Astrocyte of the spinal cord (primary cell): ENCODE measurements at places on chromosomes 6 and 20.

DNA sequence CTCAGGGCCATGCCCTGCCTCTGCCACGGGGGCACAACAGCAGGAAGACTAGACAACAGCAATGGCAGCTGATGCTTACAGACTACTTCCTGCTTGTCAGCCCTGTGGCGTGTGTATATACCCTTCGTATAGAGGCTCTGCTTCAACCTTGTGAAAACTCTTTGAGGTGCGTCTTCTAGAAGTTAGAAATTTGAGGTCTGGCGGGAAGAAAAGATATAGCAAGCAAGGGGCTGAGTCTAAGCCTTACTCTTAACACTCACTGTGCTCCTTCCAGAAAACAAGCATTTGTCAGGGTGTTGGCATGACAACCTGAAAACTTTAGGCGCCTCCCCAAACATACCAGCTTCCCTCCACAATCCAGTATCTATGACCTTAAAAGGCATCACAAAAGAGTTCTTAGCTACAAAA is 33.3 kb downstream of the JPH2 start:
- DNase-seq, result peak; percentile 18

DNA sequence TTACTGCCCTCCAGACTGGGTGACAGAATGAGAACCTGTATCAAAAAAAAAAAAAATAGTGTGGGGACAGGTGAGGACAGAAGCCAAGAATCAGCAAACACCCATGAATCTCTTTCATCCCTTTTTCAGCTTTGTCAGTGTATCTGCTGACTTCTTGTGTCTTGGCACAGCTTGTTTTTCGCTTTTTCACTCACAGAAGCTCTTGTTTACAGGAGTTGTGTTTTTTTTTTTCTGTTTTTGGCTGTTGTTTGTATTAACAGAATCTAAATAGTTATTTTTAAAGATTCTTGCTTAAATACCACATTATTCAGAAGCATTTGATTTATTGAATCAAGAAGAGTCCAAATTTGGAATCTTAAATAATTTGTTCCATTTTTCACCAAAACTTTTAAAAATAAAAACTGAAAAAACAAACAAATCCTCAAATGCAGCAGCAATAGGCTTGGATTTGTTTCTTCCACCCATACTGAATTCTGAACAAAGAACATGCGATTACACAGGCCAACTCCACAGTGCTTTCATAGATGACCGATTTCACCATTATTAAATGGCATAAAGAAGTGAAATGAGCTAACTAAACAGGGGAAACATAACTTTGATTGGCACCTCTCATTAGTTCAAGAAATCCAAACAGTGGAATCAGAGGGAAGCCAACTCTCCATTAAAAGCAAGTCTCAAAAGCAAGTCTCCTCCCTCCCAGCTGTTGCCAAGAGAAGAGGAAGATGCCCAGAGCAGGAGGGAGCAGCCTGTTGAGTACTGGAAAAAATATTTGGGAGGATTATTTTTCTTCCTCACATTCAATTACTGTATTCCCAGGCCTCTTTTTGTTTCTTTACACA is 27.2 kb upstream of the GPR63 start:
- no peak for DNase-seq

DNA sequence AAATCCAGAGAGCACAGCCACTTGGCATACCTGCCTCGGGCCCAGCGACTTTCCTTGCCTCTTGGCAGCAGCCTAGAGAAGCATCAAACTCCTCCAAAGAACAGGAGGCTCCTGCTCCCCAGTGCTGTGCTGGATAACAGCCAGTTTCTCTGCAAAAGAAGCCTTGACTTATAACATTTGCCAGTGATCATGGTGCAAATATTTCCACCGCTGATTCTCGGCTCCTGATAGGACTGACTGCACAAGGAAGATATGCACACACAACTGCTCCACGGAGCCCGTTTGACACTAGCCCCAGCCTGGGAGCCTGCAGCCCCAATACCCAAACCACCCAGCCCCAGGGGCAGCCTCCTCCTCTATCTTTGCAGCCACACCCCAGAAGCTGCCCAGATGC is 17.5 kb downstream of the ACSS1 start:
- peak; percentile 57 for DNase-seq

DNA sequence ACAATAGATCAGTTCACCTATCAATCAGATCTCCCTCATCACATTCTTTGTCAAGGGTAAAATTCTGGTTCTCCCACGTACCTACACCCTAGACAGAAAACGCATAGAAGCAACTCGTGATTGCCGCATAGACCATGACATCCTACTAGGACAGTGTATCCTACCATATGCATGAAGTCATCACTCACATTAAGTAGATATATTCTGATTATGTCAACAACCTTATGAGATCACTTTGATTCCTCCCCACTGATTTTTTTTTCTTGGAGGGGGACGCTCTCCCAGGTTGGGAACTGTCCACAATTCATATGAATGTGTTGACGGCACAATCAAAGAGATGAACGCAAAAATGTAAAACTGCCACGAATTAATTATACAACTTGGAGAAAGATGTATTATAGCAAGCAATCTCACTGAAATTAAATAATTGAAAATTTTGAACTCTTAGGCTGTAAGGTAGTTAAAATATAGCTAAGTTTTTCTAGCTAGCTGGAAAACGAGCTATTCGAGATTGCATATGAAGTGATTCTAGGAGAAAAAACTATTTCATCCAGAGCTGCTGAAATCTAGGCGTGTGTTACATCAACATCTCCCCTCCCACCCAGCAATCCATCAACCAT is 82.5 kb upstream of the CCDC28A start:
- no peak for DNase-seq

DNA sequence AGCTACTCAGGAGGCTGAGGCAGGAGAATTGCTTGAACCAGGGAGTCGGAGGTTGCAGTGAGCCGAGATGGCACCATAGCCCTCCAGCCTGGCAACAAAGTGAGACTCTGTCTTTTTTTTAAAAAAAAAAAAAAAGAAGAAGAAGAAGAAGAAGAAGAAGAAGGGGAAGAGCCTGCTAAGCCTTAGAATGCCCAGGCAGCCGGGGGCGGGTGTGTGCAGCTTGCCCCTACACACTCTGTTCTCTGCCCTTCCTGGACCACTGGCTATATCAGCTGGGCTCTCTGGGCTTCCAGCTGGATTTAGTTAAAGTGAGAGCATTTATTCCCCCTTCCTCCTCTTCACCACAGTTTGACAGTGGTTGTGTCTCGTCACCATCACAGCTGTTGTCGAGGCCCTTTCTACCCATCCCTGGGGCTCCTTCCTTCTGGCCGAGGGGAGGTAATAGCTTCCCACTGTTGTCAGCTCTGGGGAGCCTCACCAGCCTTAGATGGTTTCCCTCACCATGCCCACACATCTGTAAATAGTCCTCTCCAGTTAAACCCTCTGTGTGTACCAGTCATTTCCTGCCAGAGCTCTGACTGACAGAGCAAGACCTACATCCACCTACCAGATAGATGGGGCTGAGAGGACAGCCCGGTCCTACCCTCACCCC is 77.6 kb downstream of the TRERF1 start:
- no peak for DNase-seq

DNA sequence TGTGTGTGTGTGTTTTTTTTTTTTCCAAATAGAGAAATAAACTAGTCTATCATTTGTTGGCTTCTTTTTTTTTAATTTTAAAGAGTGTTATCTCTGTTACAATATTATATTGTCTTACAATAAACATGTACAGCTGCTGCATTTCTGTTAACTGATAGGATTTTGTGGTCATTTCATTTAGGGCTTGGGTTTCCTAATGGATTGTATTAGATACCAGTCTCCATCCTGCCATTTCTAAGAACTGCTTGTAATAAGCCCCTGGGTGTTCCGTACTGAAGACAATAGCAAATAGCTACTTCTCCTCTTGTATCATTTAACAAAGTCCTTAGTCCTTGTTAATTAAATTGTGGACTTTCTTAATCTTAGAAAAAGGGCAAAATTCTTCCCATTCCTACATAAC is 45.7 kb downstream of the SOBP start:
- no peak for DNase-seq

DNA sequence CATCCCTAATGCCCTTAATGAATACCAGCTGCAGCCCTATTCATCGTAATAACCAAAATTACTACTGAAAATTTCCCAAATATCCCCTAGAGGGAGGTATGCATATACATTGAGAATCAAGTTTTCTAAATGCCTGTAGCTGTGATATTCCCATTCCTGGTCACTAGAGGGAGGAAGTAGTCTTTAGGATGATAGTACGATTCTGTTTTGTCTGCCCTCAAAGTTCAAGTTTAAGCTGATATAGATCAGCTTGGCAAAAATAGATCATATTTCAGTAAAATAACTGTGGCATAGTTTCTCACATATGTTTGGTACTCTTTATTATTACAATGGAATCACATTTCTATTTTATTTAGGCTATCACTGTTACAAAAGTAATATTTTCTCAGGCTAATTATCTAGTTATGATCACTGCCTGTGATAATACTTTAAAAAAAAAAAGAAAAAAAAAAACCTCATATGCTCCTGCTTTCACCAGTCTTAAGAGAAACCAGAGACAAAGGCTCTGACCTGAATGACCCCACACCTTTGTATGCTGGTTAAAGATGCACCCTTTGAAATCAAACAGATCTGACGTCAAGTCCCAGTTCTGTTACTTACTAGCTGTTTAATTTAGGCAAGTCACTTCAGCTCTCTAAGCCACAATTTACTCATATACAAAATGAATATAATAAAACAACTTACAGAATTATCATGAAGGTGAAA is 11.0 kb downstream of the TSPYL1 start:
- DNase-seq, result peak; percentile 84

DNA sequence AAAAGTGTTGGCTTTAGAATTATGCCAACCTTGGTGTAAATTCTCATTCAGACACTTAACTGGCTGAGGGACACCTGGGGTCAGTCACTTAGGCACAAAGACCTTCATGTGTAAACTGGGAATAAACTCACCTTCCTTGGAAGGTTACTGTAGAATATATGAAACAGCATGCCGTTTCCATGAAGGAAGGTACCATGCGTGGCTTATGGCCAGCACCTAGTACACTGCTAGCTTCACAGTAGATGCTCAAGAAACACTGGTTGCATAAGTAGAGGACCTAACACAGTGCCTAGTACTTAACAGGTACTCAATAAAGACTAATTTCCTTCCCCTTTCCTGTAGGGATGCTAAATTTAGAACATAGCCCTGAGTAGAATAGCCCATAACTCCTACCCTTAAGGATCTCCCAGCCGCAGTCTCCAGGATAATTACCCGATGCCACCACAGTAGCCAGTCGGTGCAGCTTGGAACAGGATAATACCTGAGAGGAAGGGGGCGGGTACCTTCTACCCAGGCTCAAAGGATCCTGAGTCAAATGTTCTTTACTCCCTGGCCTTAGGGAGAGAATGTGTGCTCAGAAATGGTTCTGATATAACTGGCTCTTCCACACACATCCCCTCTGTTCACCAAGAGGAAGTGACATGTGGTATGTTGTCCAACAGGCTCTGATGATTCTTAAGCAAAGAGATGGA is 3.6 kb downstream of the BCL2L1 start:
- DNase-seq, result no peak

DNA sequence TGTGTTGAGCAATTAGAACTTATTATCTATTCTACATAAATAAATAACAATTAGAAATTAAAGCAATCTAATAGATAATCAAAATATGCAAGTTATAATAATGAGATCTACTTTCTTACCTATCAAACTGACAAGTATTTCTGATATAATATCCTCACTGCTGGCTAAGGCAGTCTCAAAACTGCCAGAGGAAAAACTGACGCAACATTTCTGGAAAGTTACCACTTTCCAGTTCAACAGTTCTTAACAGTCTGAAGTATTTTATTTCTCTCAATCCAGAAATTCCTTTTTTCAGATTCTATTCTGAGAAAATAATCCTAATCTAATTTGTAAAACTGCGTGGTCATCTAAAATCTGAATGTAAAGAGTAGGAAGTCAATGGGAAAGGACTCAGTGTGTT is 121.0 kb downstream of the TRDN start:
- DNase-seq, result no peak

GRCh38 chr6:43699564-43700186 is 12.1 kb upstream of the MRPS18A start:
- DNase-seq, result no peak

DNA sequence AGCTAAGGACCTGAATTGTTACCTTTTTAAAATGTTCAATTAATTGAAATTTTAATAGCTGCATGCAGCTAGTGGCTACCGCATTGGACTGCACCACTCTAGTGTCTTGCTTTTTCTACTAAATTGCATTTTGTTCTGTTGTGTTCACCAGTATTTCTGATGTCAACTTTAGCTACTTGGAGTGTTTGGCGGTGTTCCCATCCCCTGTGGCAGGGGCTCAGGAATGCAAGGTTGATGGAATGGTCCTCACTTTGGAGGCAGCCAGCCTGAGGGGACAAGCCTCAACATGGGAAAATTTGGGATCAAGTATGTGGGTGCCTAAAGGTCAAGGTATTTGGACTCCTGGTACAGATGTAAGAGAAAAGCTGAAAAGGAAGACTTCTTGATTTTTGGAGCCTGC is 230.1 kb upstream of the PRND start:
- DNase-seq, result no peak

GRCh38 chr20:6575912-6576401 is 191.5 kb upstream of the BMP2 start:
- DNase-seq, result peak; percentile 61

DNA sequence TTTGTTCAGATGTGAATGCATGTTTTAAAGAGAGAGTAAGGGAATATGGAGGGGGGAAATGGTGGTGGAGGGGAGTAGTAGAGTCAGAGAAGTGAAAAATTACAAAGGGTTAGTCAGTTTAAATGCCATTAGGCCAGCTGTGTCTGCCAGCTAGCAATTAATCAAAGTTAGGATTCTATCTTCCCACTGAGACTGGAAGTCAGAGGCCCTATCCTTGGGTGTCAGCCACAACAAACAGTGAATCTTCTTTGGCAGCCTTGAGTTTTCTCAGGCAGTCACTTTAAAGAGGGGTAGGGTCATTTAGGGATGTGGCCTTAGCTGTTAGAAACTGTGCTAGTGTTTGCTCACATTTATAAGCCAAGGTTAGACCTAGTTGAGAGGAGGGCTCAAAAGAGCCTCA is 120.5 kb upstream of the BTBD3 start:
- DNase-seq, result no peak
